ENCODE measurements at places on chromosomes 12 and 14. TPM values are rescaled to one million over a fixed set of nuclear protein-coding genes. Genes with fewer than 3 reads are reported as not detected.

DNA sequence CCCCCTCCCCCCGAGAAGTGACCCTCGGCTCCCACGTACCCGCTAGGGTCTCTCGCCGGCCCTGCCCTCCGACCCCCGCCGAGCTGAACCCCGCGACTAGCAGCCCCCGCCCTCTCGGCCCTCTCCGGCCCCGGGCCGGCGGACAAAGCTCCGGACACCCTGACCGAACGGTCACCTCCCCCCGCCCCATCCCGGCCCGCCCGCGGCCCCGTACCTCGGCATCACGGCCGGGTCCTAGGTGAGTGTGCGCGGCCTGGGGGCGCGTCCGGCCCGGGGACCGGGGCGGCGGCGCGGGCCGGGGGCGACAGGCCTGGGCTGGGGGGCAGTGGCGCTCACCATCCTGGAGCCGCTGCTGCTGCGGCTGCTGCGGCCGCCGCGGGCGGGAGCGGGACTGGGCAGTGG lies at the start of gene FIGNL2:
Gene FIGNL2, minus strand, starts transcription at position 393 of the 402 bp plus-strand sequence. CDS start 26,305 bp downstream, outside the sequence.
- H3K27ac ChIP-seq = peak within 1 kb of the TSS; percentile 36
- peak; percentile 47 for DNase-seq
- H3K27me3 ChIP-seq = peaks cover 20% of the 10 kb centered on the region
- peaks cover 24% of the 10 kb centered on the region for H3K36me3 ChIP-seq
- H3K4me1 ChIP-seq = peaks cover 40% of the 10 kb centered on the region

DNA sequence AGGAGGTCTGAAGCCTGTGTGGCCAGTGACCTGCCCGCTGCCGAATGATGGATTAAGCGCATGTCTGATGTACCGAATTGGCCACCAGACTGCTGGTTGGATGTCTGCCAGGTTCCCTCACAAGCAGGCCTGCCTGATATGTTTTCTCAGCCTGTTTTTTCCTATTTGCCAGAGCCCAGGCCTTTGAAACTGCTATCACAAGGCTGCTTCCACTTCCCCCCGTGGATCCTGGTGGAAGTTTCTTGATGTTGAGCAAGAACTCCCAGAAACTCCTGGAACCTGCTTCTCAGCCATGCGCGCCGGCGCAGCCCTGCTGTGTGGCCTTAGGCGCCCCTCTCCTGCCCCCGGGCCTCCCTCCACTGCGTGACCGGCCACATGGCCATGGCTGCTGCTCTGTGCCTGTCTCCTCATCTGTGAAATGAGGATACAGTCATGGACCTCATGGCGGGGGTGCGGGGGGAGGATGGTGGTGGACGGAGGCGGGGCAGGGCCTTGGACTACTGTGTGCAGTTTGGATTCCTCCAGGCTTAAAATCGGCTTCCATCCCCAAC lies 56.6 kb downstream of the CALM1 start:
- no peak for DNase-seq
- H3K27ac ChIP-seq = peak overlapping the region; percentile 65

GRCh38 chr14:47189911-47190484 lies 485.4 kb downstream of the MDGA2 start:
- H3K27ac ChIP-seq = no peak overlapping the region
- peaks cover 5% of the 10 kb centered on the region for H3K4me1 ChIP-seq
- H3K36me3 ChIP-seq = no peaks in the 10 kb centered on the region
- H3K4me3 ChIP-seq = no peak overlapping the region

GRCh38 chr12:27602516-27602915 lies 78.5 kb downstream of the PPFIBP1 start:
- no peak for DNase-seq
- peaks cover 18% of the 10 kb centered on the region for H3K36me3 ChIP-seq
- H3K27me3 ChIP-seq = peaks cover 2% of the 10 kb centered on the region
- no peak overlapping the region for H3K4me3 ChIP-seq
- peaks cover 12% of the 10 kb centered on the region for H3K4me1 ChIP-seq

- H3K4me1 ChIP-seq = peaks cover 15% of the 10 kb centered on the region
- H3K4me3 ChIP-seq = no peak overlapping the region
- DNase-seq = no peak
- H3K27ac ChIP-seq = no peak overlapping the region
These were observed 17.1 kb downstream of the FOXG1 start for GRCh38 chr14:28783664-28784063.

GRCh38 chr12:30630076-30630978 lies 65.3 kb downstream of the IPO8 start:
- H3K4me3 ChIP-seq = no peak overlapping the region
- no peaks in the 10 kb centered on the region for H3K4me1 ChIP-seq
- no peaks in the 10 kb centered on the region for H3K27me3 ChIP-seq
- peaks cover 14% of the 10 kb centered on the region for H3K36me3 ChIP-seq
- no peak overlapping the region for H3K27ac ChIP-seq
- no peak for DNase-seq

The ATXN7L3B gene
- 48.4 TPM for total RNA-seq

GRCh38 chr12:75058228-75058627 lies 151.4 kb downstream of the KCNC2 start:
- H3K27ac ChIP-seq = no peak overlapping the region
- no peaks in the 10 kb centered on the region for H3K27me3 ChIP-seq

DNA sequence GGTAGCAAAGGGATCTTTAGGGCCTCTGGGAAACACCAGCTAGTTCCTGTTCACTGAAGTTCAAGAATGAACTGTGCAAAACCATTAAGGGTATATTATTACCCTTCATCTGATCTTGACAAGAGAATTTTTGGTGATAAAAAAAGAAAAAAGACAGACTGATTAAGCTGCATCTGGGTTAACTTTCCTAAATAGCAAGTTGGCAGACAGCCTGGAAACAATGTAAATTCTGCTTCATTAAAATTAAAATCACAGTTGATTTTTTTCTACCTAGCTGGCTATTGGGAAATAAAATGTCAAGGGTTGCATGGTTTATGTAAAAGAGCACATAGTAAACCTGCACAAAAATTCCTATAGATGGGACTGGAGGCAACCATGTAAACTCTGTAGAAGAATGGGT lies 126.6 kb upstream of the PRKD1 start:
- no peaks in the 10 kb centered on the region for H3K27me3 ChIP-seq
- H3K36me3 ChIP-seq = no peaks in the 10 kb centered on the region
- H3K4me3 ChIP-seq = no peak overlapping the region
- no peak overlapping the region for H3K27ac ChIP-seq
- DNase-seq = no peak
